ENCODE measurements at places on chromosomes 3 and 15.

DNA sequence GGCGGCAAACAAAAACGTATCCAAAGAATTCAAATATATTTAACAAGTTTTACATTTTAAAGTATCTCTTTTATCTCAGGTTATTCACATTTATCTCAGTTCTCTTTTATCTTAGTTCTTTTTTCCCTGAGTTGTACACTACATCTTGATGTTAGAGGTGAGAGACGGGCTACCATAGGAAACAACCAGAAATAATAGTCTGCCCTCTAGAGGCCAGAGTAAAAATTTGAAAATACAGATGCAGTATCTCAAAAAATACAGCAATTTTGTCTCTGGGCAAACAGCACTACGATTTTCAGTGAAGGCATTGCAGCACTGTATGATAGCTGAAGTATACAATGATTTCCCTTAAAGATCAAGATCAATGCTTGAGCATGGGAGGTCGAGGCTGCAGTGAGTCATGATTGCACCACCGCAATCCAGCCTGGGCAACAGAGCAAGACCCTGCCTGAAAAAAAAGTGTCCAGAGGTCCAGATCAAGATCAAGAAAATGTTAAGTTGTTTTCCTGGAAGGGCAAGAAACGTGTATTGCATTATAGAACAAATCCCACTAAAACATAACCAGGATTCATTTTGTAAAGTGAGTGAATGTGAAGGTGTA is 82.6 kb upstream of the ATP11B start:
- DNase-seq = no peak

- peak; percentile 64 for DNase-seq
These were observed 757 bp downstream of the AVEN start for GRCh38 chr15:34038023-34038870.

GRCh38 chr15:42364529-42364928 is 5.2 kb downstream of the CAPN3 start:
- no peak for DNase-seq

GRCh38 chr15:51692154-51692553 is 10.9 kb downstream of the SCG3 start:
- no peak for DNase-seq

GRCh38 chr3:28936154-28936553 is 344.7 kb upstream of the RBMS3 start:
- no peak for DNase-seq

DNA sequence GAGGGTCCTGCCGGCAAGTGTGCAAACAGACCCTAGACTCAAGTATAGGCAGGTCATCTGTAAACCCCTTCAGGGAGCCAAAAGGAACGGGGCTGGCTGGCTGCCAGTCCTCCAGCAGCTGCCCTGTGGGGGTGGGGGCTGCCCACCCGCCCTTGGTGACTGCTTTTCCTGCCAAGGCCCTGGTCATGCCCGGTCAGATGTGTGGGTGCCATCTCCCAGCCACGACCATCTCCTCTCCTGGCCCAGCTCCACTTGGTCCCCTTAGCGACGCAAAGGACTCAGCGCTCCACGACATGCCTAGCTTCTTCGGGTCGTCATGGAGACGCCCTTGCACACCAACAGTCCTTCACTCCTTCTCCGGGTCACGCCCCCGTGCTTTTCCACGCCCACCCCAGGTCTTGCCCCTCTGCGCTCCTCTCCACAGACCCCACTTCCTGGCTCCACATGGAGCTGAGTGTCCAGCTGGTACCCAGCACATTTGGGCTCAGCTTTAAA is 2.4 kb downstream of the MUC4 start:
- no peak for DNase-seq

GRCh38 chr15:100224206-100225185 is 117.3 kb downstream of the ADAMTS17 start:
- no peak for DNase-seq

DNA sequence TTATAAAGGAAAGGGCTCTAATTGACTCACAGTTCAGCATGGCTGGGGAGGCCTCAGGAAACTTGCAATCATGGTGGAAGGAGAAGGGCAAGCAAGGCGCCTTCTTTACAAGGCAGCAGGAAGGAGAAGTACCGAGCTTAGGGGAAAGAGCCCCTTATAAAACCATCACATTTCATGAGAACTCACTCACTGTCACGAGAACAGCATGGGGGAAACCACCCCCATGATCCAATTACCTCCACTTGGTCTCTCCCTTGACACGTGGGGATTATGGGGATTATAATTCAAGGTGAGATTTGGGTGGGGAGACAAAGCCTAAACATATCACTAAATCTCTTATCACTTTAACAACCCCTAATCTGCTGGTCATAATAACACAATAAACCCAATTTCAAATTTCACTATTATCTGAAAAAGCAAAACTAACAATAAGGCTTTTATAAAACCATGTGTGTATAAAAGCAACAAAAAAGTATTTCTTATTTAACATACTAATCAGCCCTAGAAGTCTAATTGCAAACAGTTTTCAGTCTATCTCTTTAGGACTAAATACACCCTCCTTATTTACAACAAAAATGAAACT is 43.2 kb downstream of the SCAPER start:
- no peak for DNase-seq

Data from GM12891 (cell line).